ENCODE measurements at places on chromosomes 4 and X.

DNA sequence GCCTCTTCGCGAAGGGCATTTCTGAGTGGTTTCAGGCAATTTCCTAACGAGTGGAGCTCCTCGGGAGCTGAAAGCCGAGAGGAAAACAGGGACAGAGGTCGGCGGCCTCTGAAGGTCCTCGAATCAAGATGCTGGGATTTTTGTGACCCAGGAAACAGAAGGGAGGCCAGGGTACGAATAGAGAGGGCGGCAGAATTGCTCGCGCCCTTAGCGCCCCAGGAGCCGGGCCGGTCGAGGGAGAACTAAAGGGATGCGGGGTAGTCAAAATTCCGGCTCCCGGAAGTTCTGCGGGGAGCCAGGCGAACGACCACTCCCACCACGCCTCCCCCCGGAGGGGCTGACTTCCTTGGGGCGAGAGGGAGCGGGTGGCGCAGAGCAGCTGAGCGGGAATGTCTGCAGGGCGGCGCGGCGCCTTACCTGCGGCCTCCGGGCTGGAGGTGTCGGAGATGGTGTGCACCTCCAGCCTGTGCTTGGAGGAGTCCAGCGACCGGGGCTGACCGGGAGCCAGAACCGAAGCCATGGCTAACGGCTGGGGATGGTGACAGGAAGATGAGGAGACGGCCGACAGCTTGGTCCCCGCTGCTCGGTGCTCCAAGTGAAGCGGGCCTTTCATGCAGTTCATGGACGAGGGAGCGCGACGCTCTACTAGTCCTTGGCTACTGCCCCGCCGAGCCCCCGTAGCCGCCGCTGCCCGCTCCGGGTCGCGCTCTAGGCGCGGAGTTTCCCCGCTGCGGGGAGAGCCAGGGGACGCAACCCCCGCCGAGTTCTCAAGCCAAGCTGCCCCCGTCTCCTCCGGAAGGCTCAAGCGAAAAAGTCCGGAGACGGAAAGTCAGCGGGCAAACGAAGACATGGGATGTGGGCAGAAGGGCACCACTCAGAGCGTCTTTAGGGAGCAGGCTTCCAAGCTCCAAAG is 782 bp downstream of the PITX2 start:
- DNase-seq = no peak

GRCh38 chr4:83329521-83330110 is 5.0 kb downstream of the HPSE start:
- peak; percentile 18 for DNase-seq

DNA sequence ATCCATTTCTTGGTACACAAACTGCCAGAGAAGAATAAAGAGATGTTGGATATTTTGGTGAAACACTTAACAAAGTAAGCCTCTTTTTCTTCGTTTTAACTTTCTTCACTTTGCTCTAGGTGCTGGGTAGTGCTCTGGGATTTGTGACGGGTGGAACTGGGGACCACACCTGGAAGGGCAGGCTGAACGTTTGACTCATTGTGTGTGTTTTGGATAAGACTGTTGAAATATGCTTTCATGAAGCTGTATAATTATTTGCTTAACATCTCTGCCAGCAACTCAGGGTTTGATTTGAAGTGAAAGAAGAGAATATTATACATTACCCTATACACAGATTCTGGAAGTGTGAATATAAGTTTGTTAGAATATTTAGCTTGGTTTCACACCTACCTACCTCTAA is 233.2 kb downstream of the ARHGAP10 start:
- no peak for DNase-seq

GRCh38 chrX:103628386-103629317 is at the start of gene TCEAL1:
Gene TCEAL1, plus strand, starts transcription at chrX:103628975. Its CDS starts 942 bp downstream, at chrX:103629917.
- DNase-seq = peak; percentile 22

- DNase-seq = no peak
These were observed 66.0 kb downstream of the MANBA start for GRCh38 chr4:102694791-102695190.

GRCh38 chr4:48329193-48329592 is 12.1 kb upstream of the SLAIN2 start:
- no peak for DNase-seq

DNA sequence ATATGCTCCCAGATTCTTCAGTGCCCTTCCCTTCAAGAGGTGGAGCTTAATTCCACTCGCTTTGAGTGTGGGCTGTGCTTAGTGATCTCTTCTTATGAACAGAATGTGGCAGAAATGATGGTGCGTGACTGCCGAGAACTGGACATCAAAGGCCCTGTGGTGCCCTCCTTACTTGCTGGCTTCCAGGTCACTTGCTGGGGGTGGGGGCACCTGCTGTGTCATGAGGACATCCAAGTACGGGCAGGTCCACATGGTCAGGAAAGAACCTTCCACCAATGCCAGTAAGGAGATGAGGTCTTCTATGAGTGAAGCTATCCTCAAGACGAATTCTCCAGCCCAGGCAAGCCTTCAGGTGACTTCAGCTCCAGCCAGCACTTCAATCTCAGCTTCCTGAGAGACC is 95.8 kb downstream of the FAM53A start:
- DNase-seq = no peak

GRCh38 chr4:48623182-48623780 is 133.2 kb downstream of the ZAR1 start:
- DNase-seq = no peak

DNA sequence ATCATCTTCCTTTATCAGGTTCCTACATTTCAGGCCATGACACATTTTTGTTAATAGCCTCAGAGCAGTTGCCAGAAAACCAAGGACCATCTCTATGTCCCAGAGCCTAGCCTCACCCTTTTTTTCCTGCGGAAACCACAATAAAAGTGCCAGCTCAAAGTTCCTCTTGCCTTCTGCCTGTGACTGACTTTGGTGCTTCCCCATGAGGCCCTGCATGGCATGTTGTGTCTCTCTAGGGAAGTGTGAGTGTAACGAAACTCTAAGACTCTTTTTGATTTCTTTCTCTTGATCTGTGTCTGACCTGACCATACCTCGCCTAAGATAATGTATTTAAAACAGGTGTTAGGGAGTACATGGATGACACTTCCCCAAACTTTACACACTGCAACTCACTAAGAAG is 642.3 kb upstream of the BOD1L1 start:
- no peak for DNase-seq

DNA sequence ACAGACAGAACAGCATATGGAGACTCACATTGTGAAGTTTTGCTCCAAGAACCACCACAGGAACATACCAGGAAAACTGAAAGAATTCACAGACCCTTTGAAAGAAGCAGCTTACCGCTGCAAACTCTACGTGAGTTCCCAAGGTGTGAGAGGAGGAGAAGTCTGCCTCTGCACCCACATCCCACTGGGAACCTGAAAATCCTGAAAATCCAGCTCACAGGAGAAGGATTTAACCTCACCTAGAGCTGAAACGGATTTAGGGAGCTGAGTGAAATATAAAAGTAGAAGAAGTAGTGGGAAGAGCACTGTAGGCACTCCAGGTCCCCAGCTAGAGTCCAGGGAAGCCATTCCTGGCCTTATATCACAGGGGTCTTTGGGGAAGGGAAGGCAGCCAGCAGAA is 80.0 kb downstream of the FHIP1A start:
- DNase-seq = no peak

DNA sequence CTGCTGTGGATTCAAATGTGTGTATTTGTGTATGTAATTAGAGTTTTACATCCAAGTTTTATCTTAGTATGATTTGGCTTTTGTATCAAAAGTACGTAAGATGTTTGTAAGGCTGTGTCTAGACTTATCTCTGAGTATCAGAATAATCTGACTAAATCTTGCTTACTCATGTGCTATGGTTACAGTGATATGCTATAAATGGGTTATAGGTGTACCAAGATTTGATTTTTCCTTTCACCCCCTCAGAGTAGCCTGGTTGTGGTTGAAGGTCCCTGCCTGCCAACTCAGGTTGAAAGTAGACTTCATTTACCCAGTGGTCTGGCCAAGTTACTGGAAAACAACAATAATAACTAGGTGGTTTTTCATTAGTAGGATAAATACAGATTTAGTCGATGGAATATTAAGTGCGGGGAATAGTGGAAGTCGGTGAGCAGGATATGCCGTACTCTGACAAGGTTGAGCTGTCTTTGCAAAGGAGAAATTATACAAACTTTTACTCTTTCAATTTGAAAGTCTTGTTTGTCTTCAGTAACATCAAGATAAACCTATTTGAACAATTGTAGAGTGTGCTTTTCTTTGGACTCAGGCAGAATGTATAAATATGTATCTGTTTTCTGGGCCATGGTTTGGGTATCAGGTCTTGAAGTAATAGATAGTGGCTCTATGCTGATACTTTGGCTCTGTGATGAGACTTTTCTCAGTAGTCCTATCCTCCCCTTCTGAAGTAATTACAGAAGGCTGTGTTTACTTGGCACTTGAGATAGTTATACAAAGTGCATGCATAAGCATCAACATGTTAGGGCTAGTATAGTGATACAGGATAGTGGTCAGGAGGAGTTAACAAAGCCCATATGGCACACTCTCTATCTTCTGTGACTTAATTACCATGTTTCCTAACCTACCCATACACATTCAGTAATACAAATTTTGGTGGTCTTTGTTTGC is 23.7 kb downstream of the BMP2K start:
- no peak for DNase-seq

DNA sequence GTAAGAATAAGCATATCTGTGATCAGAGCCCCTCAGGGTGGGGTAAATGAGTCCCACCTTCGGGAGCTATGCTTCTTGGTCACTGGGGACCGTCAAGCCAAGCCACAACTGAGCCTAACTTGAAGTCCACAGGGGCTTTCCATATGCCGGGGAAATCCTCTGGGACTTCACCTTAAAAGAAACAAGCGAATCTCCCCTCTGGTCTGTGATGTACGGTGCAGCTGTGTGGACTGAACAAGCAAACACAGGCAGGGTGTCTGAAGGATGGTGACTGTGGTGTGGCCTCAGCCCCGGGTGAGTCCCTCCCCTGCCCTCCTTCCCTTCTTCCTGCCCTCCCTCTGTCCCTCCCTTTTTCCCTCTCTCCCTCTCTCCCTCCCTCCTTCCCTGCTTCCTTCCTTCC is 29.7 kb upstream of the PPP2R2C start:
- DNase-seq = no peak

DNA sequence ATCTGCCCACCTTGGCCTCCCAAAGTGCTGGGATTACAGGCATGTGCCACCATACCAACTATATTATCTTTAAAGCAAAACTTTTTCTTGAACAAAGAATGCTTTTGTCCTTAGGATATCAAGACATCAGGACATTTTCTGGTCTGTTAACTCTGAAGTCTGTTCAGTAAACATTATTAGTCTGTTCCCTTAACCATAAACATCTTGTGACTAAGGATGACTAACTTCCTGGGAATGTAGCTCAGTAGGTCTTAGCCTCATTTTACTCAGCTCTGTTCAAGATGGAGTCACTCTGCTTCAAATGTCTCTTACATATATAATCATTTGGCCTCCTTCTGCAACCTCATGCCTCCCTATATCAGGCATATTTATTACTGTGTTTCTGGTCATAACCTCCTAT is 122.9 kb downstream of the UBE2NL start:
- DNase-seq = peak; percentile 22

- DNase-seq = peak; percentile 80
These were observed 276.7 kb downstream of the GBA3 start for GRCh38 chr4:22969287-22969896.

DNA sequence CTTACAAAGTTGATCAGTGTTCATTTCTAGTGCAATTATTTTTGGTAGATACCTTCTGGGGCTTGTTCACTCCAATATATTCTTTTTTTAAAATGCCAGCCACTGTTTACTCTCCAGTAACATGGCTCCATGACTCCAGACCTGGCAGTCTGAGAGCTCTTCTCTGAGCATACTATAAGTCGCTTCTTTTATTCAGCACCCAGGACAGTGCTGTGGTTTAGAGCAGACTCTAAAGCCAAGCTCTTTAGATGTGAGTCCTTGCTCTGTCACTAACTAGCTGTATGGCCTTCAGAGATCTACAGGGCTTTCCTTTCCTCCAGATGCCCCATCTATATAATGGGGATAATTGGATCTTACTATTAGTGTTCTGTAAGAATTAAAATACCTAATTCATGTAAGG is 200.2 kb upstream of the FAM241A start:
- DNase-seq = peak; percentile 33

- DNase-seq = no peak
These were observed 48.8 kb downstream of the PPP2R2C start for GRCh38 chr4:6423575-6423974.

- DNase-seq = peak; percentile 72
These were observed 22.6 kb downstream of the PLS3 start for GRCh38 chrX:115583496-115584004.

DNA sequence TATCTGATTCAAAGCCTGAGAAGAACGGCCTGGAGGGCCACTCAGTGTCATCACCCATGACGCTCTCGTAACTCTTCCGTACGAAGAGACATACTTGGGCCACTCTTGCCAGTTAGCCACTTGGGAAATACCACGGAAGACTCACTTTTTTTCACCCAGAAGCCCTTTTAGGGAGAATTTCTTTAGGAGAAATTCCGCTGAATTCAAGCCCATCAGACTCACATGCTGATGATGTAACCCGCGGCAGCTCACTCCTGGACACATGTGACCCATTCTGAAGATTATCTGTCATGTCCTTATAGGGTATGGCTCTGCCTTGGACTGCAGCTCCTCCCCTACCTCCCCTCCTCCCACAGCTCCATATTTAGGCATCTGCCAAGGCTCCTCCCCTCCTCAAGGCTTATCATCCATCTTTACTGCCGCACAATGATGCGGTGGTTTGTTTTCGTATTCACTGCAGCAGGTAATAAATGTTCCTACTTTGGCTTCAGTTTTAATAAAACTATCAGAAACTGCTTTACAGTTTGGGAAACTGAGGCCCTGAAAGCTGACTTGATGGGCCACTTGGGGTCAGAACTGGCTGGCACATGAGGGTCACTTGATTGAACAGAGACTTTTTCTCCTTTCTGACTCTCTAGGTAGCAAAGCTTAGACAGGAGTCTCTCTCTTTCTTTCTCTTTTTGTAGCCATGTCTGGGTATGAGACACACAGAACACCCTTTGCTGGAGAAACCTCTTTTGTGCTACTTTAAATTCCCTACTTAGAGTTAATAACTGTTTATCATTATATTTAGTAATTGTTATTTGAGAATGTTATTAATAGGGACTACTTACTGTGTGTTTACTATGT is 42.1 kb downstream of the RHOH start:
- no peak for DNase-seq

DNA sequence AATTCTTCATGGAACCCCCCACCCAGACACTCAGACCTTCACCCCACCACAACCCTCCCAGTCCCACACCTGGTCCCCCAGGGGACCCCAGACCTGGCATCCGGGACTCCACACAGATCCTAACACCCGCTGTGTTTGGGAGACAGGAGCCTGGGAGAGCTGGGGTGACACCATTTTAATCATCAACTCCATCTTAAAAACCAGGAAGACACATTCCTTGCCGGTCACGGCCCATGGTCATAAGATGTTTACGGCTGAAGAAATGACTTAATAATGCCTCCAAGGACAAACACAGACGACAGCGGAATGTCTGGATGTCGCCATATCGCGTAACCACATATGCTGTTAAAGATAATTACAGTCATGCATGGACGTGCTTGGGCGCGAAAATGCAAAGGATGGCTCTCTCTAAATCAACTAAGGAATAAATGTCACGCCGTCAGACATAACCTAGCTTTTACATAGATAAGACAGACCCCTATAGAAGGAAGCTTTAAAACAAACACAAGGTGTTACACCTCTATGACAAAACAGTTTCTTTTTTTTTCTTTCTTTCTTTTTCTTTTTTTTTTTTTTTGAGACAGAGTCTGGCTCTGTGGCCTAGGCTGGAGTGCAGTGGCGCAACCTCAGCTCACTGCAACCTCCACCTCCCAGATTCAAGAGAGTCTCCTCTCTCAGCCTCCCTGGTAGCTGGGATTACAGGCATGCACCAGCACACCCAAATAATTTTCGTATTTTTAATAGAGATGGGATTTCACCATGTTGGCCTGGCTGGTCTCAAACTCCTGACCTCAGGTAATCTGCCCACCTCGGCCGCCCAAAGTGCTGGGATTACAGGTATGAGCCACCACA is 2.1 kb upstream of the DHRSX start:
- DNase-seq = peak; percentile 31
